Activated naive CD8-positive, alpha-beta T cell treated with anti-CD3 and anti-CD28 coated beads for 36 hours (primary cell): ENCODE measurements at places on chromosomes 7 and 10.

- no peaks in the 10 kb centered on the region for H3K4me1 ChIP-seq
- H3K27ac ChIP-seq: no peak overlapping the region
- peaks cover 19% of the 10 kb centered on the region for H3K27me3 ChIP-seq
- no peak overlapping the region for H3K4me3 ChIP-seq
Measured at GRCh38 chr7:137694405-137694804, 152.4 kb downstream of the DGKI start.

DNA sequence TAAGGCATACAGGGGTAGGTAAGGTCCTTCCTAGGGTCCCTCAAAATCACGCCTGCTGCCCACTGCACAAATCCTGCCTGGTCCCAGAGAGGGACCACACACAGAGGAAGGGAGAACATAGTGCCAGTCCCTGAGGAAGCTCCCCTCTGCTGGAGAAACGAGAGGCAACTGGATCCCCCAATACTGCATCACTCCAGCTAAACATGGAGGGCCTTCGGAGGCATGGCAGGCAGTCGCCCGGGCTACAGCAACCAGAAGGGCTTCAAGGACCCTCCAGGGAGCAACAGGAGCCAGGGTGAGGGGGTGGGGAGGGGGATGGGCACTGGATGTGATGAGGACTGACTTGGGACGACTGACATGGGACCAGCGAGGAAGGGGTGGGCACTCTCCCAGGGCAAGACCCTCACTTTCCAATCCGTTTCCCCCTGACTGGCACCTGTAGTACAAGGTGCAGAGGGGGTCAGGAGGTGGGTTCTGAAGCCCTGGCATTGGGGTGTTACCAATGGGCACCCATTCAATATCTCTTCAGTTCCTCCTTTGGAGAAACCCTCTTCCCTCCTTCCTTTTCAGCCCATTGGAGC lies 21.7 kb downstream of the DDIT4 start:
- DNase-seq: no peak
- peaks cover 75% of the 10 kb centered on the region for H3K4me1 ChIP-seq
- peaks cover 11% of the 10 kb centered on the region for H3K36me3 ChIP-seq

DNA sequence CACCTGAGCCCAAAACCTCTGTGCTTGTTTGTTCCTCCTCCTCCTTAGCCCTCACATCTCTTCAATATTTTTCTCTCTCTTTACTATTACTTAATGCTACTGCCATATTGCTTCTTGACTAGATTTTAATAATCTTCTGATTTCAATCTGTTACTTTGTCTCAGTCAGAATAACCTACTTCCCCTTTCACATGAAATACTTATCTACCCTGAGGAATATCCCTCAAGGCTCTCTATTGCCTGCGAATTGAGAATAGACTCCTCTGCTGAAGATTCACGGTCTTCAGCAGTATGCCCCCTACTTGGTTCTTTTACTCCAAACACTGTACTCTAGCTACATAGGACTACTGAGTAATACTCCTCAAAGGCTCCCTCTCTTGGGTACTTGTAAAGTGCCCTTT lies 430.3 kb downstream of the AUTS2 start:
- H3K27me3 ChIP-seq: no peaks in the 10 kb centered on the region
- H3K36me3 ChIP-seq: no peaks in the 10 kb centered on the region
- no peak for DNase-seq
- no peaks in the 10 kb centered on the region for H3K4me1 ChIP-seq
- no peak overlapping the region for H3K27ac ChIP-seq
- H3K4me3 ChIP-seq: no peak overlapping the region

DNA sequence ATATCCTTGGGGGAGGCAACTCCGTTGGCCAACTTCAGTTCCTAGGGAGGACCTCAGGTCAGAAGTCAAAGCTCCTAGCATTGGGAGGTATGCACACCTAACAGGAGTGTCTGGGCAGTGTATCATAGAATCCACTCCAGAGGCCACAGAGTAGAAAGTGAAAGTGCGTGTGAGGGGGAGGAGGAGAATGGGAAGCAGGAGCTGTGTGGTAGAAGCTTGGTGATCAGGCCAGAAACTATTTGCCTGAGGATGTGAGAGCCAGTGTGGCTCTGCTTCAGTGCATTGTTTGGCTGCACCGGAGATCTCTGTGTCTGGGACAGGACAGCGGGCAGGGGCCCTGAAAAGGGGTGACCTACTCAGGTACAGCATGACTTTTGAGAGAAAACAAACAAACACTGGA lies 557.4 kb upstream of the VSTM2A start:
- no peaks in the 10 kb centered on the region for H3K36me3 ChIP-seq
- H3K4me1 ChIP-seq: no peaks in the 10 kb centered on the region
- H3K4me3 ChIP-seq: no peak overlapping the region

GRCh38 chr7:134767520-134768168 lies 11.8 kb upstream of the CALD1 start:
- no peak overlapping the region for H3K4me3 ChIP-seq
- H3K4me1 ChIP-seq: no peaks in the 10 kb centered on the region
- H3K27ac ChIP-seq: no peak overlapping the region
- H3K36me3 ChIP-seq: no peaks in the 10 kb centered on the region
- no peaks in the 10 kb centered on the region for H3K27me3 ChIP-seq
- DNase-seq: no peak
